ENCODE measurements at places on chromosomes 3 and 15.
A peak's percentile ranks its signal among the peaks of the same experiment; 100 is the strongest.

DNA sequence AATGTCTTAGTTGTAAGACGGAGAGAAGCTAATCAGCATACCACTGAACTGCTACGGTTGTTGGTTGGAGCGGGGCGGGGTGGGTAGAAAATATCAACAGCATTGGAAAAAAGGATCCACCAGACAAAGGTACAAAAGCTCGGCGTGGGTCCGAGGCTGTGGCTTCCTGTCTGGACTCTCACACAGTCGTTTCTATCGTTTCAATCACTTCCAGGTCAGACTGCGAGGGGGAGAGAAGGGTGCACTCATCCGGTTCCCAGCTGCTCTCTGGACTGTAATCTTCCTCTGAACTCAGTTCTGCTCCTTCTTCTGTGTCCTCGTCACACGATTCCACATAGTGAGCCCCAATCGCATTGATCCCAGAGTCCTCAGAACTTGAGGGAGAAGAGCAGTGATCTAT, 70.0 kb downstream of the C3orf70 start:
- no peak for DNase-seq

DNA sequence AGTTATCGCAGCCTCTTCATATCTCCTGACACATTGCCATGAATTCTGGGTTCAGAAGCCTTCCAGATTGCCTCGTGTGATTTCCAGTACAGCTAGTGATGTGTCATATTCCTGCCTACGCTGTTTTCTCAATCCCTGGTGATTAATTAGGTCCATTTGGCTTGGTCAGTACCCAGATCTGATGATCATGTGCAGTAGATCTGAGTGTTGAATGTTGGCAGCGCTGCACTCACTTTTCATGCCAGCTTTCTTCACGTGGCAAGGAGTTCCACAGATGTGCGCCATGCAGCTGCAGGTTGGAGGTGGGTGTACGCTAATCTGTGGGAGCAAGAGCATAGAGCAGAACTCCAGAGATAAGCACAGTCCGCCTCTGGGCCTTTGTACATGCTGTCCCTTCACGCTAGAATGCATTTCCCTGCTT, 86.9 kb upstream of the COL6A5 start:
- DNase-seq = no peak

DNA sequence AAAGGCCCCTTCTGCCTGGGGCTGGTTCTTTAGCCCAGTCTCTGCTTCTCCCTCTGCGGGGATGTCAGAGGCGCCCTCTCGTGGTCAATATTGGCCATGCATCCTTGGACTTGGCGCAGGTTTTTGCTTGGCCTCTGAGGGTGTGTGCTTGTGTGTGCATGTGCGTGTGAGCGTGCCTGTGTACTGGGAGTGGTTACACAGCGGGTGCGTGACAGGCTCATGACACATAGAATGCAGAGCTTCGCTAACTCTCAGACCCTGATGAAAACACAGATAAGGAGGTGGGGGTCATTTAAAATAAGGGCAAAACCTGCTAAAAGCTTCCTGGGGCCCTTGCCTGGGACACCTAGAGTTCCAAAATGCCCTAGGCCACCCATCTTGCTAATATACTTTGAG, 160.9 kb downstream of the SMAD6 start:
- DNase-seq = peak; percentile 72

DNA sequence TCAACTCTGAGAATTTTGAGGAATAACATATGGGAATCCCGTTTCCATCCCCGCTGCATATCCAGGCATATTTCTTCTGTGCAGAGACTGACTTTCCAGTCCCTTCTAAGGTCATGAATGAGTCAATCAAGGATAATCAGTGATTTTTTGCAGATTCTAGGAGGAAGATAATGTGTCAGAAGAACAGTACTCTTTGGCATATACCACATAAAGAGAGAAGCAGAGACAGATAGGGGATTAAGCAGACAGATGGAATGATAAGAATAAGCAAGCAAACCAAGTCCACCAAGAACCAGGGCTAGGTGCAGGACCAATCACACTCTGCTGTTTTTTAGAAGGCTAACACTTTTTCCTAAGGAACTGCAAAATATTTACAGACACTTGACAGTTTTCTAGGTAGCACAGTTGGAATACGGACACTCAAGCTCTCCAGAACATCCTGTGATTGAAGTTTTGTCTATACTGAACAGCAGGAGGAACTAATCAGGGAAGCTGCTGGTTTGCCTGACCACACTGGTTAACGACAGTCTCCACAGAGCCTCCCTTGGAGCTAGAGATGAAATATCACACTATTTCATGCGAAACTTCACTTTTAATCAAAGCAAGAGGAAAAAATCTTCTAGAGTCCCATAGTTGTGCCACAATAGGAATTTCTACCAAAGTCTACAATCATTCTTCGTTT, 450.0 kb upstream of the KCNMB2 start:
- DNase-seq = no peak

Data from iris pigment epithelial cell (primary cell).